ENCODE measurements at places on chromosomes 4 and X.

GRCh38 chr4:70473679-70474078 is 1.7 kb downstream of the MUC7 start:
- no peak for DNase-seq

- no peak for DNase-seq
Measured at GRCh38 chr4:39574946-39575345, 47.7 kb upstream of the UGDH start.

- peak; percentile 56 for DNase-seq
Measured at GRCh38 chr4:168830777-168831512, 179.1 kb downstream of the CBR4 start.

GRCh38 chrX:70498129-70498528 is 53.5 kb downstream of the DLG3 start:
- DNase-seq = no peak
